Spleen (tissue), 13 donors: ENCODE measurements at places on chromosomes 2 and 18. TPM values are rescaled to one million over a fixed set of nuclear protein-coding genes. Genes with fewer than 3 reads are reported as not detected.
A peak's percentile ranks its signal among the peaks of the same experiment; 100 is the strongest.

DNA sequence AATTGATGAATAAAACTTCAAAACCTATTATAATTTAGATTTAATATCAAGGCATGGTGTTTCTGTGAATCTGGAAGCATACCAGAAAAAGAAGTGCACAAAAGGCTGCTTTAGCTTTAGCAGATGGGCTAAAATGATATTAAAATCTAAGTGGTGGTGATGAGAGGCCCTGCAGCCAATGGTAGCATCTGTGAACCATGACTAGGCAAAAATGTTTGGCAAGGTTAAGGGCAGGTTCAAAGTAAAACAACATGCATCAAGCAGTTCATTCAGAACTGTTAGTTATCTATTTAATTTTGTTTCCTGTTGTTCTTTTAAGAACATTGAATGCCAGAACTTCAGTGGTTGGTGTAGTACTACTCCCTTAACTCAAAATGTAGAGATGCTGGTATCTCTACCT is 1736.9 kb upstream of the CELF4 start:
- H3K36me3 ChIP-seq = no peaks in the 10 kb centered on the region
- H3K27me3 ChIP-seq = no peaks in the 10 kb centered on the region
- no peaks in the 10 kb centered on the region for H3K4me1 ChIP-seq
- H3K4me3 ChIP-seq = no peak overlapping the region
- DNase-seq = no peak

DNA sequence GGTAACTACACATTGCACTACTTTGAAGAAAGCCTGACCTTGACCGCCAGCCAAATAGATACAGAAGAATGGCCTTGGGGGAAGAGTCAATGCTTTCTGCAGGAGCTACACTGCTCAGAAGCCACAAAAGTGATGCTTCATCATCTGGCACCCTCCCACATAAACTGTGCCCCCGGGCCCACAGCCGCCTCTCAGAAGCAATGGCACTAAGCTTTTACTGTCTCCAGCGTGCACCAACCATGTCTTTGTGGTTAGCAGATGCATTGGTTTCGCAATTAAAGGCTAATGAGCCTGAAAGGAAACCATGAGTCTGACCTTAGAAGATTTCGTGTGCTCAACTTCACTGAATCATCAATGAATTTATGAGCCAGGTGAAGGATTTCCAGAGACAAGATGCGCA is 209.4 kb upstream of the TRIB2 start:
- DNase-seq = no peak
- no peak overlapping the region for H3K27ac ChIP-seq
- no peaks in the 10 kb centered on the region for H3K36me3 ChIP-seq
- H3K27me3 ChIP-seq = no peaks in the 10 kb centered on the region
- H3K4me3 ChIP-seq = no peak overlapping the region

DNA sequence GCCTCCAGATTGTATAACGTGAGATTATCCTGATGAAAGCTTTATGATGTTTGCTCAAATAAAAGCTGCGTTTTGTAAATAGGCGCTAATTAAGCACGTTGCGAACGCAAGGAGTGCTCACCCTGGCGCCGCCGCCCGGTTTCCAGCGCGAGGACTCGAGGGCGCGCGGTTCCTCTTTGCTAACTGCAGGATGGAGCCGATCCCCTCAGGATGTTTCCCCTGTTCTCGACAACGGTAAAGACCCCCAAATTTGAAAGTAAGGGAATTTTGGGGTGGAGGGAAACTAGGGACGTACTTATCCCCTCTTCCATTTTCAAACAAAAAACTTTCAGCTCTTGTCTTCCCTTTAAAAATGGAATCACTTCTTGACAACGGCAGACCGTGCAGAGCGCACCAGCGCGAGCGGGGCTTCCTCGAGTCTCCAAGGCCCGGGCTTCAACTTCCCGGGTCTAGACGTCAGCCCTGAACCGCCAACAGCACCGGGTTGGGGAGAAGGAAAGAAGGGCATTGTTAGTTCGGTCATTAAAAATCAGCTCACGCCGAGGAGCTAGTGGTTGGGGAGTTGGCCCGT is 1.1 kb upstream of the GBX2 start:
- peaks cover 100% of the 10 kb centered on the region for H3K27me3 ChIP-seq
- peaks cover 65% of the 10 kb centered on the region for H3K4me1 ChIP-seq
- no peaks in the 10 kb centered on the region for H3K36me3 ChIP-seq
- DNase-seq = peak; percentile 37

GRCh38 chr2:20446917-20447436 is at the start of gene RHOB:
Gene RHOB, plus strand, starts transcription at chr2:20447074. Its CDS starts 392 bp downstream, at chr2:20447466.
- DNase-seq = peak; percentile 98
- peaks cover 21% of the 10 kb centered on the region for H3K4me1 ChIP-seq
- peaks cover 8% of the 10 kb centered on the region for H3K27me3 ChIP-seq
- peak within 1 kb of the TSS; percentile 76 for H3K4me3 ChIP-seq

The THAP4 gene
- 31.5 TPM for total RNA-seq
